ENCODE measurements at places on chromosomes 1 and 21.

- DNase-seq = peak; percentile 22
Observed at GRCh38 chr1:1441002-1441888, 5.8 kb downstream of the VWA1 start.

- peak; percentile 5 for DNase-seq
Observed at GRCh38 chr21:35720208-35720731, 340.1 kb downstream of the SETD4 start.

DNA sequence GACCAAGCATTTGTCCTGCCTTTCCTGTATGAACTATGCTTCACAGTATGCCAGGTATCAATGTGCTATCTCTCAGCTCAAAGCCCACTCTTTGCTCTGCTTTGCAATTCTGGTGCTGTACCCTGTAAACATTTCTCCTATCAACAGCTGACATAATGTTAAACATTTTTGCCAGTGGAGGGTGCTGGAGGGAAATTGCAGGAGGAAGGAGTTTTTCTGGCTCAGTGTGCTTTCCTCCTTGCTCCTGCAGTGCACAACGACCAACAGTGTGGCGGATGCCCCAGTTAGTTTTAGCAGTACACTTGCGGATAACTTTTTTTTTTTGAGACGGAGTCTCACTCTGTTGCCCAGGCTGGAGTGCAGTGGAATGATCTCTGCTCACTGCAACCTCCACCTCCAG is 67.1 kb upstream of the PTGFRN start:
- DNase-seq = no peak

DNA sequence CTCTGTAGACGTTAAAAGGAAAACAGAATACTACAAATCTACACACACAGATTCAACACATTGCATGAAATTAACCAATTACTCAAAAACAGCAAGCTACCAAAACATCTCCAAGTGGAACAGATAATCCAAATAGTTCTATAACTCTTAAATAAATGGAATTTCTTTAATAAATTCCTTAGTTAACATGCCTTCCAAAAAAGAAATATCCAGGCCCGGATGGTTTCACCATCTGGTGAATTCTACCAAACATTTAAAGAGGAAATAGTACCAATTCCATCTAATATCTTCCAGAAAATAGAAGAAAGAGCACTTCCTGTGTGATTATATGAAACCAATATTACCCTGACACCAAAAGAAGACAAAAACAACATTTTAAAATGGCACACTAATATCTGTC is 52.8 kb upstream of the COL6A2 start:
- DNase-seq = no peak

GRCh38 chr1:200346700-200347099 is 63.1 kb downstream of the ZNF281 start:
- peak; percentile 54 for DNase-seq
